ENCODE measurements at places on chromosomes 6 and 20. TPM values are rescaled to one million over a fixed set of nuclear protein-coding genes. Genes with fewer than 3 reads are reported as not detected.

The GPSM3 gene
- total RNA-seq: 0.36 TPM

The DEFB110 gene
- total RNA-seq: not detected

The PROKR2 gene
- not detected for total RNA-seq

The SLC22A23 gene
- 11.8 TPM for total RNA-seq

The KCNB1 gene
- 2.2 TPM for total RNA-seq

The POU3F2 gene
- total RNA-seq: not detected

The BMP6 gene
- total RNA-seq: 14.8 TPM

The PDE7B gene
- 1.1 TPM for total RNA-seq

The CCN2 gene
- total RNA-seq: 221 TPM

The JPH2 gene
- 6.8 TPM for total RNA-seq

The SLC35D3 gene
- 0.07 TPM for total RNA-seq

The KHDC1 gene
- total RNA-seq: 4.2 TPM

The C20orf202 gene
- 0.07 TPM for total RNA-seq

The BHLHE23 gene
- total RNA-seq: not detected

The GPR6 gene
- total RNA-seq: not detected

The GJA10 gene
- total RNA-seq: not detected

The VGLL2 gene
- total RNA-seq: not detected

The HCK gene
- total RNA-seq: 0.06 TPM

The ZC2HC1B gene
- total RNA-seq: not detected

The APCDD1L gene
- total RNA-seq: 0.11 TPM

The FERMT1 gene
- 14.4 TPM for total RNA-seq

The OVOL2 gene
- 0.35 TPM for total RNA-seq

The SLC13A3 gene
- 0.03 TPM for total RNA-seq

The SAMD3 gene
- not detected for total RNA-seq

The DDO gene
- total RNA-seq: 0.09 TPM

The ASIP gene
- not detected for total RNA-seq

The CCN6 gene
- not detected for total RNA-seq

The LY6G6C gene
- not detected for total RNA-seq

The CAPN11 gene
- not detected for total RNA-seq

The ARFGEF3 gene
- total RNA-seq: 0.63 TPM

The AVP gene
- not detected for total RNA-seq

The RBPJL gene
- total RNA-seq: not detected

The TEAD3 gene
- 8.0 TPM for total RNA-seq

The GRIK2 gene
- total RNA-seq: 0.56 TPM

The SLC26A8 gene
- total RNA-seq: not detected

The SLC12A5 gene
- 13.8 TPM for total RNA-seq

The PNPLA1 gene
- total RNA-seq: not detected

The RSPO4 gene
- not detected for total RNA-seq

The CLPSL1 gene
- not detected for total RNA-seq

The ZC3H12D gene
- 0.21 TPM for total RNA-seq

The LAMA4 gene
- 1.9 TPM for total RNA-seq

Measured in A549 treated with dexamethasone at 1 μM for 4 hours (cell line).